ENCODE measurements at places on chromosomes 7 and 10. TPM values are rescaled to one million over a fixed set of nuclear protein-coding genes. Genes with fewer than 3 reads are reported as not detected.

Gene CPVL
- total RNA-seq = 0.64 TPM

Gene SORCS1
- total RNA-seq = not detected

Gene PODXL
- total RNA-seq = 50.6 TPM

Gene WDFY4
- total RNA-seq = not detected

Gene CLDN15
- total RNA-seq = 1.7 TPM

Gene STK31
- total RNA-seq = not detected

Gene SLC13A1
- not detected for total RNA-seq

Gene UPK3BL1
- 6.2 TPM for total RNA-seq

Gene LLCFC1
- not detected for total RNA-seq

Gene GRM3
- total RNA-seq = not detected

Gene PRRT4
- total RNA-seq = not detected

Gene TYW1B
- 0.89 TPM for total RNA-seq

Gene COPS6
- 109 TPM for total RNA-seq

Gene ADIRF
- total RNA-seq = 4.2 TPM

Gene ADRB1
- 0.52 TPM for total RNA-seq

Gene ADGRA1
- total RNA-seq = not detected

Gene DIP2C
- 3.4 TPM for total RNA-seq

Gene FKBP14
- total RNA-seq = 39.8 TPM

Gene TRAPPC14
- total RNA-seq = 6.4 TPM

Gene FBXO24
- total RNA-seq = 0.05 TPM

Gene ACBD7
- 5.8 TPM for total RNA-seq

Gene FGFR2
- total RNA-seq = 2.1 TPM

Gene UNCX
- not detected for total RNA-seq

Gene ANKRD1
- 40.0 TPM for total RNA-seq

Gene PRLHR
- total RNA-seq = not detected

Gene ALDH18A1
- 79.4 TPM for total RNA-seq

Gene CALML5
- not detected for total RNA-seq

Gene MYOZ1
- total RNA-seq = 1.0 TPM

Gene MUC12
- 4.5 TPM for total RNA-seq

Gene SGMS1
- 23.1 TPM for total RNA-seq

Gene GIMAP5
- total RNA-seq = not detected

Gene IL6
- 9.4 TPM for total RNA-seq

Gene SSMEM1
- not detected for total RNA-seq

Gene SFXN3
- 38.7 TPM for total RNA-seq

Gene SPDYE8
- total RNA-seq = not detected

Gene TMEM196
- total RNA-seq = not detected

Gene MMP21
- 0.05 TPM for total RNA-seq

Gene FAM237B
- total RNA-seq = not detected

Gene IL2RA
- not detected for total RNA-seq

Gene SPDYE2
- not detected for total RNA-seq

Gene TFEC
- 0.02 TPM for total RNA-seq

Gene BLNK
- not detected for total RNA-seq

Gene PLEKHS1
- 1.0 TPM for total RNA-seq

Gene GFRA1
- total RNA-seq = 49.4 TPM

Gene FAM25A
- not detected for total RNA-seq

Gene KCNH2
- 0.30 TPM for total RNA-seq

Gene LOXL4
- 1.2 TPM for total RNA-seq

Gene LIPN
- total RNA-seq = not detected

Gene CFAP70
- not detected for total RNA-seq

Gene SPDYE11
- total RNA-seq = not detected

Gene NPY4R2
- 0.86 TPM for total RNA-seq

Gene GPR37
- 6.2 TPM for total RNA-seq

Gene TEX36
- total RNA-seq = 0.10 TPM

Gene FOXI2
- not detected for total RNA-seq

Gene GNG11
- total RNA-seq = 30.2 TPM
